AG08395 (cell line): ENCODE measurements at places on chromosomes 13 and 19.

GRCh38 chr13:48221686-48222187, 11.3 kb upstream of the ITM2B start:
- no peak for DNase-seq

DNA sequence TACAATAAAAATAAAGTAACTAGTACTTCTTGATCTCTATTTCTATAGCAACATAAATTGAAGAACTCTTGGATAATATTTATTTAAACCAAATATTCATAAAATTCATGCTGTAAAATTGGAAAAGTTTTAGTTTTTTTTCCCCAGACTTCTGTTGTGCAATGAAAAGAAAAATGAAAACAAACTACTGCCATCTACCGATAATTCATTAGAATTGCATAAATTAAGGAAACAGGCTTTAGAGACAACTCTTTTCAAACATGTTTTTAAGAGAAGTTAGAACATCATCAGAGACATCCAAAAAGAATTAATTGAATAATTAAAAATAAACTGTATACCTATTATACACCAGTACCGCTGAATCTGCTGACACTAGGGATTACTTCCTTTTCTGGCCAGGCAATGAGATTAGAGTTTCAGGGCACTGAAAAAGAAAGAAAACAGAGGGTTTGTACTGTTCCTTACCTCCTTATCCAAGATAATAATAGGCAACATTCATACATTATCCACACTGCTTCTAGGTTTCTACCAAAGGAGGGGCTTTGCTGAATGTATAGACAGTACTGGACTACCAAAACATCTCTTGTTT, 4.9 kb downstream of the CCDC122 start:
- DNase-seq, result peak; percentile 16

DNA sequence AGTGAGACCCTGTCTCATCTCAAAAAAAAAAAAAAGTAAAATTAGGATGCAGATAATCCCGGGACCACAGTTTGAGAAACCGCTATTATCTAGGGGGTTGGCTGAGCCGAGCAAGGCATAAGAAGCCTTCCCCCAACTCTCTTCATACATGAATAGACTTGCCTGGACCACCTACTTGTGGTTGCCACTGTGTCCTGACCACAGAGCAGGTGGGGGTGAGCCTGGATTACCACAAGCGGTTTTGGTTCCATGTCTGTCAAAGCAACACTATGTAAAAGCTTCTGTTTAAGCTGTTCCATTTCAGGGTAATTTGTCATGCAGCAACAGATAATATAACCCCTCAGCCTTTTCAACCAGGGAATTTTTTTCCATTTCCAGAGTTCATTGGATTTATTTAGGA, 3.3 kb upstream of the NAPA start:
- DNase-seq, result no peak

GRCh38 chr13:41296879-41297646, 14.0 kb upstream of the NAA16 start:
- no peak for DNase-seq

DNA sequence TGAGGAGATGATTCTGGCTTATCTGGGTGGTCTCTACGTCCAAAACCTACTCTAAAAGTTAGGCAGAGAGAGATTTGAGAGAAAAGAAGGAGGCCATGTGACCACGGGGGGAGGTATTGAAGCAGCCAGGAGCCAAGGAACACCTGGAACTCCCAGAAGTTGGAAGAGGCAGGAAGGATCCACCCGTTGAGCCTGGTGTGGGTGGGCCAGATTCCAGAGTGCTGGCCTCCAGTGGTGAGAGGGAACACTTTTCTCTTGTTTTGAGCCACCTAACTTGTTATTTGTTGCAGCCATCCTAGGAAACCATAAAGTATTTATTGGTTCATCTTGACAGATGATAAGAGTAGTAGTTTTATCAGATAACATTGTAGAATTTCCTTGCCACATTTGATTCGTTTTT, 396.9 kb downstream of the MYO16 start:
- DNase-seq, result no peak

- no peak for DNase-seq
Measured at GRCh38 chr19:40309666-40310065, 24.5 kb upstream of the AKT2 start.

GRCh38 chr13:58919551-58919950, 1244.2 kb downstream of the DIAPH3 start:
- no peak for DNase-seq

- no peak for DNase-seq
Measured at GRCh38 chr19:31516756-31517155, 167.5 kb upstream of the TSHZ3 start.

DNA sequence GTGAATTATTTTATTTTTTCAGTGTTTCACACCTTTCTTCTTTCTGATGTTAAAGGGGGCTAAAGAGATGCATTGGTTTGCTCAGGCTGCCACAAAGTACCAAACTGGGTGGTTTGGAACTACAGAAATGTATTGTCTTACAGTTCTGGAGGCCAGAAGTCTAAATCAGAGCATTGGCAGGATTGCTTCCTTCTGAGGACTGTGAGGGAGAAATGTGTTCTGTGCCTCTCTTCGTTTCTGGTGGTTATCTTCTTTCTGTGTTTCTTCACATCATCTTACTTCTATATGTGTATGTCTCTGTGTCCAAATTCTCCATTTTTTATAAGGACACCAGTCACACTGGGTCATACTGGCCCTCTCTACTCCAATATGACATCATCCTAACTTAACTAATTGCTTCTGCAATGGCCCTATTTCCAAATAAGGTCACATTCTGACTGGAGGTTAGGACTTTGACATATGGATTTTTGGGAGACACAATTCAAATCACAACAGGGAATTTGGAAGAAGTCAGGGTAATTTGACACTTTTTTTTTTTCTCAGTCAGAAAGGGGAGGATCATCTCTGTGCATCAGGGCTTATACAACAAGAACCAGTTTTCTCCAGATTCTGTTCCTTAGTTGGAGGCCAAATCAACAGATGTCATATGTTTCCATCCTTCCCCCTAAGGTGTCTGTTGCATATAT, 188.2 kb downstream of the KCNRG start:
- no peak for DNase-seq
